Iris pigment epithelial cell (primary cell): ENCODE measurements at places on chromosomes 7 and 10.

DNA sequence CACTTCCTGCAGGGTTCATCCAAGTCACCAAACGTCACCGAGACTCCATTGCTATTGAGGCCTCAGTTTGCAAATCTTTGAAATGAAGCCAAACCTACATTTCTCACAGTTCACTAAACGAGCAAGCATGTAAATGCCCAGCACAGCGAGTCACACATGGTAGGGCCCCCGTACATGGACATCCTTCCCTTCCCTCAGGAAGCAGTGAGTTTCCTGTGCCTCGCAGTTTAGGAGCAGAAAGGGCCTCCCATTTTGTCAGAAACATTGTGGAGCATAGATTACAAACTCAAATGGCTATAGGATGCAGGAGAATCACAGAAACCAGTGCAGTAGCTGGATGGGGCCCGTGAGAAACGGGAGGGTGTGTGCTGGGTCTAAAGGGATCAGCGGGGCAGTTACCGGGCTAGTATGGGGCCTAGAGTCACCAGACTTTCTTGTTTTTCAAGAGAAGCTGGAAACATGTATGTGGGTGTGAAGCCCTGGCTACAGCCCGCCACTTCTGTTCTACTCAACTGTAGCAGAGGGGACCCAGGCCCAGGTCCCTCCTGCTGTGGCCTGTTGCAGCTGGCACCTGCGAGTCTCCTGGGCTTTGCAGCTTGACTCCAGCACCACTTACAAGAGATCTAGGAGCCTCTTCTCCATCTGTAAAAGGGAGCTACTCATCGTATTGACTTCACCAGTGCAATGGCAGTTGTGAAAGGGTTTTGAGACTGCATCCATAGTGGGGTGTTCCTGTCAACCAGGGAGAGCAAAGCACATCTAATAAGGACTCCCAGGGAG lies 14.2 kb upstream of the SLC18A3 start:
- DNase-seq: peak; percentile 17

DNA sequence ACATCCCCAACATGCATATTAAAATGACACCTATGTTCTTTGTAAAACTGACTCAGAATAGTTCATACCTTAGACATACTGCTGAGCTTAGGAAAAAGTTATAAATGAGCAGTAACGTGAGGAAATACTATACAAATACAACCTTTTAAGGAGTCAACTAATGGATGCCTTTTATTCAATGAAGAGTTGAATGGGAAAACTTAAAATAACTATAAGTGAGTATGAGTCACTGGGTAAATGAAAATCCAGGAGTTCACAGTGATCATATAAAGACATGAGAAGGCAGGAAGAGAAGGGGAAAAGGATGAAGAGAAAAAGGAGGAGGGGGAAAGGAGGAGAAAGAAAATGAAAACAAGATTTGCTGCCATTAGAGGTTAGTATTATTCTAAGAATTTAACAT lies 157.8 kb upstream of the PCDH15 start:
- DNase-seq: no peak

- DNase-seq: no peak
Observed at GRCh38 chr10:1560535-1561192, 176.7 kb downstream of the ADARB2 start.

DNA sequence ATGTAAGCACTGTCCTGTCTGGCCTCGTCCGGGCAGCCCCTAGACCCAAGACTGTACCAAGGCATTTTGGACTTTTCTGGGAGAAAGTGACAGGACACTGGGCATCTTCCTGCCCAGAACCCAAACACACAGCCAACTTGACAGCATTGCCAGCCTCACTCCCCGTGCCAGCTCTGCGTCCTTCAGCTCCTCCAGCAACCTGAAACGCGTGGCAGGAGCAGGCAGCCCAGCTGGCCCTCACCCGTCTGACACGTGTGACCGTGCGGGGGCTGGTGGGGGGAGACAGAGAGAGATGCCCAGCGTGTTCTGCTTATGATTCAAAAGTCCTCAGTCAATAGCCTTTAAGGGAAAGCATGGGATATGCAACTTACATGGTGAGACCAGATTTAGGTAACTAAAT lies 50.3 kb upstream of the SLC29A3 start:
- no peak for DNase-seq

DNA sequence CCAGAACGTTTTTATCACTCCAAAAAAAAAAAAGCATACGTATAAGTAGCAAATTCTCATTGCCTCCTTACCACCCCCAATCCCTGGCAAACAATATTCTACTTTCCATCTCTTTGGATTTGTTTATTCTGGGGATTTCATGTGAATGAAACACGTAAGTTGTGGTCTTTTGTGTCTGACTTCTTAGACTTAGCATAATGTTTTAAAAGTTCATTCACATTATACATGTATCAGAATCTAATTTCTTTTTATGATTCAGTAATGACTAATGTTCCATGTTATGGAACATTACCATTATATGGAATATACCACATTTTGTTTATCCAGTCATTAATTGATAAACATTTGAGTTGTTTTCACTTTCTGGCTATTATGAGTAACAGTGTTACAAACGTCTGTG lies 12.5 kb upstream of the KLHL7 start:
- no peak for DNase-seq

DNA sequence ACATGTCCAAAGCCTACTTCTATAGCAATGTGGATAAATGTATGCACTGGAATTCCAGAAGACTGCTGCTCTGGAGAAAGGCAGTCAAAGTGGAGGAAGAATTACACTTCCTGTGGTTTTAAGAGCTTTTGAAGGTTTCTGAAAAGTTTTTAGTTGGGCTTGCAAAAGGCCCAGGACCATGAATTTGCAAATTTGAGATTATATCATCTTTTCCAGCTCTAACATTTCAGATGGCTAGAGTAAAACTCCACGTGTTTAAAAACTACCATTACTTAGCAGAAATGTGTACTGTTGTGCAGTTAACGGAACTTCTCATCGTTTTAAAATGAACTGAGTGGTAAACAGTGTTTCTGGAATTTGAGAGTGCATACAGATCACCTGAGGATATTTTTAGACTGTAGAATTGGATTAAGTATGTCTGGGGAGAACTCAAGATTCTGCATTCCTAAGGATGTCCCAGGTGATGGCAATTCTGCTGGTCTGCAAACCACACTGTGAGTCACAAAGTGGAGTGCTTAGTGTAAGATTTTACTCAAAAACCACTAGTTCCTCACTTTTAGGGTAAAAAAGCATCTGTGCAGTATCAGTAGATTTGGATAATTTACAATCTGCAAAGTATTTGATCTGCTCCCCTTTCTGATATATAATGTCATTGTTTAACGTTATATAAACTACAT lies 32.9 kb upstream of the CCDC71L start:
- DNase-seq: peak; percentile 49

DNA sequence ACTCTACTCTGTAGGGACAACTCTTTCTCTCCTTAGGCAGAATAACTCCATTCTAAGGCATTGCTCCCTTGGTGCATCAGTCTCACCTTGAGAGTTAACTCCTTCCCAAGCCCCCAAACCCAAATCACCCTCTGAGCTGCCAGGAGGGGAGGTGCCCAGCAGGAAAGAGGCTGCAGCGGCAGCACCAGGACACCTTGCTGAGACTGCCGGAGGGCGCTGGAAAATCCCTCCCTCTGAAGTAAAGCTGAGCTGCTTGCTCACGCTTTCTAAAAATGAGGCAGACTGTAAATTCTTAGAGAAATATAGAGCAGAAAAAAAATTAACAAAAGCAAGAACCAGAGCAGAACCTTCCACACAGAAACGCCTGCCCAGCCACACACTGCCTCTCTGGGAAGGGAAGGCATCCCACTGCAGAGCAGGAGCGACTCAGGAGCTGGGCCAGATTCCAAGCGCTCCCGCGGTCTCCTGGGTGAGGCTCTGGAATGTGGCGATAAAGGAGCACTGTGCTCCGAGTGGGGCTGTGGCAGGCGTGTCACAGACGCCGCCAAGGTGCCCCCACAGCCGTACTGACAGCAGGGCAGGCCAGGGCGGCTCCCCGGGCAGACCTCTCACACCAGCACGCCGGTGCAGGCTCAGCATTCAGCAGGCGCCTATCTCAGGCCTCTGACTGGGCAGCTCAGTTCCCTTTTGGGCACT lies 202.1 kb downstream of the TNS3 start:
- DNase-seq: peak; percentile 45
